ENCODE measurements at places on chromosomes 7 and 10.

DNA sequence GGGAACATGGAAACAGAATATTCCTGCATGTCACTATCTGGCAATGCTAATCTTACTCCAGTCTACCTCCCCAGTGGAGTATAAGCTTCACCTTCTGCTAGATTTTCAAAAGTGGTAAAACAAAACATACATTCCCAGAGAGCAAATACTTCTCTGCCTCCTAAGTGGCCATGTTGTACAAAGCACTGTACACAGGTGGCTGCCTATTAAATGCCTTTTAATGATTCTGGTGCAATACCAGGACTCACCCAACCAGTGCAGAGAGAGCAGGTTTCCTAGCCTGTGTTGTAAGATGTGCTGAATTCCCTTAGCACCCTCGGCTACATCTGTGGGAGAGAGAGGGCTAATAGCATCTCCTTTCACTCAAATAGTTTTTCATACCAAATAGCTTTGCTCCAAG is 684.3 kb upstream of the NRP1 start:
- no peaks in the 10 kb centered on the region for H3K27me3 ChIP-seq
- no peaks in the 10 kb centered on the region for H3K36me3 ChIP-seq

DNA sequence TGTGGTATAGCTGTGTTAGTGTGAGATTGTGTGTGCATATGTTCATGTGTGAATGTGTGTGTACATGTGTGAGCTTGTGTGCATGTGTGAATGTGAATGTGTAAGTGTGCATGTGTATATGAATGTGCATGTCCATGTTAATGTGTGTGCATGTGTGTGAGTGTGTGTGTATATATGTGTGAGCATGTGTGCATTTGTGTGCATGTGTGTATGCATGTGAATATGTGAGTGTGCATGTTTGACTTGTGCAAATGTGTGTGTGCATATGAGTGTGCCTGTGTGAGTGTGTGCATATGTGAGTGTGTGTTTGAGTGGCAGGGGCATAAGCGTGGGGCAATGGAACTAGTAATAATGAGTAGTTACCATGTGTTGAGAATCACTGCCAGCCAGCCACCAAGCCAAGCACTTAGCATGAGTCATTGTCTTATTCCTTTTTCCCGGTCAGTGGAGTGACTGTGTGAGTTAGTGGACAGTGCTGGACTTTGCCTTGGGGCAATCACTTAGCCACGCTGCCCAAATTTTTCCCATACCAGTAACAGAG is 46.3 kb upstream of the SHH start:
- no peak overlapping the region for H3K4me3 ChIP-seq
- peak; percentile 52 for DNase-seq
- no peaks in the 10 kb centered on the region for H3K36me3 ChIP-seq
- no peaks in the 10 kb centered on the region for H3K27me3 ChIP-seq
- peaks cover 3% of the 10 kb centered on the region for H3K4me1 ChIP-seq

DNA sequence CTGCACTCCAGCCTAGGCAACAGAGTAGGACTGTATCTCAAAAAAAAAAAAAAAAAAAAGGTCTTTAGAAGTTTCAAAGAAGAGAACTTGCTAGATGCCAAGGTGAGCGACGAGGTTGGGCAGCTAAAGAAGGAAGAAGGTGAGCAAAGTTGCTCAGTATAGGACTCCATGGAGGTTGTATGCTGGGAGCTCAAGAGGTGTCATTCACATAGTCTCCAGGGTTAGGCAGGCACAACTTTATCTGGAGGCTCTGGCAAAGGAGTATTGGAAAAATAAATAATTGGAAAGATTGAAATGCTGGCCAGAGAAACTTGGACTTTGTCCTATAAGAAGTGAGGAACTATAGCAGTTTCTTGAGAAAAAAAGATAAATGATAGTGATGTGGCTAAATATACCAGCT is 74.5 kb downstream of the NRF1 start:
- no peak for DNase-seq
- no peaks in the 10 kb centered on the region for H3K4me1 ChIP-seq
- H3K4me3 ChIP-seq = no peak overlapping the region
- H3K36me3 ChIP-seq = no peaks in the 10 kb centered on the region
- H3K27me3 ChIP-seq = no peaks in the 10 kb centered on the region

- H3K4me3 ChIP-seq = no peak overlapping the region
- H3K27me3 ChIP-seq = peaks cover 76% of the 10 kb centered on the region
- no peaks in the 10 kb centered on the region for H3K36me3 ChIP-seq
- no peaks in the 10 kb centered on the region for H3K4me1 ChIP-seq
- DNase-seq = no peak
Measured at GRCh38 chr7:127619681-127620405, 1.9 kb upstream of the PAX4 start.

- peaks cover 7% of the 10 kb centered on the region for H3K4me1 ChIP-seq
- H3K27me3 ChIP-seq = no peaks in the 10 kb centered on the region
- H3K27ac ChIP-seq = no peak overlapping the region
- no peak for DNase-seq
- H3K4me3 ChIP-seq = no peak overlapping the region
Measured at GRCh38 chr7:158395780-158396278, 191.8 kb downstream of the PTPRN2 start.

- H3K4me3 ChIP-seq = no peak overlapping the region
- peaks cover 3% of the 10 kb centered on the region for H3K36me3 ChIP-seq
- no peaks in the 10 kb centered on the region for H3K27me3 ChIP-seq
Measured at GRCh38 chr7:107989618-107990373, 13.2 kb downstream of the LAMB1 start.

DNA sequence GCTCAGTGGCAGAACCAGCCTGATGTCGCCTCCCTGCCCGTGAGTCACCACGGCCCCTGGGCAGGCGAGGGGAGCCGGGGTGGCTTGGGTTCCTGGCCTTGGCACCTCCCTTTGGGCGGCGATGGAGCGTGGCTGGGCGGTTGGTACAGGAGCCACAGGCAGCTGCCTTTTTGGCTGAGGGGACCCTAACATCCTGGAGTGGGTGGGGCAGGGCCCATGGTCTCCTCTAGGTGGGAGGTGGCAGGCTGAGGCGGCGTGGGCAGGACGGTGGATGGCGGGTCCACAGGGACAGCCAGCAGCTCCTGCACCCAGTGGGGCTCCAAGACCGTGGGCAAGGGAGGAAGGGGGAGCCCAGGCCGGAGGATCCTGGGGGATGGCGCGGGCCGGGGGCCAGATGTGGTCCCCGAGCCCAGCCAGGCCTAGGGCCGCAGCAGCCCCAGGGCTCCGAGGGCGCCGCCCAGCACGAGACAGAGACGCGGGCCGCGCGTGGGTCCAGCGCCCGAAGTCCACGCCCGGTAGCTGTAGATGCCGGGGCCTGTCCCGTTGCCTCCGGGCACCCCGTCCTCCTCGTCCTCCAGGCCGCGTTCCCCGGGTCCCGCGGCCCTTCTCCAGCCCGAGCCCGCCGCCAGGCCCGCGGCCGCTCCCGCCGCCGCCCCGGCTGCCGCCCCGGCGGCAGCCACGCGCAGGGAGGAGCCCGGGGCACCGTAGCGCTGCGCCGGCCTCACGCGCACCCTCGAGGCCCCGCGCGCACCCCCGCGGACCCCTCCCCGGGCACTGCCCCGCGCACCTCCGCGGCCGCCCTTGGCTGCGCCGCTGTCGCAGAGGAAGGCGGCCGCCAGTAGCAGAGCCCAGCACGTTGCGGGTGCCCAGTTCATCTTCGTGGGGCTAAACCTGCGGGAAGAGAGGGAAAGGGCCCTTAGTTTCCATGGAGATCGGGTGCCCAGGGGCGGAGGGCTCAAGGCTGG is 1.3 kb downstream of the SPRN start:
- no peaks in the 10 kb centered on the region for H3K27me3 ChIP-seq
- no peaks in the 10 kb centered on the region for H3K36me3 ChIP-seq
- H3K4me3 ChIP-seq = no peak overlapping the region
- H3K4me1 ChIP-seq = no peaks in the 10 kb centered on the region
- DNase-seq = peak; percentile 13
- H3K27ac ChIP-seq = no peak overlapping the region

GRCh38 chr10:112801748-112802147 is 148.3 kb upstream of the TCF7L2 start:
- no peak for DNase-seq
- no peaks in the 10 kb centered on the region for H3K27me3 ChIP-seq
- H3K4me3 ChIP-seq = no peak overlapping the region
- H3K4me1 ChIP-seq = peaks cover 10% of the 10 kb centered on the region
- no peaks in the 10 kb centered on the region for H3K36me3 ChIP-seq
- no peak overlapping the region for H3K27ac ChIP-seq

- no peaks in the 10 kb centered on the region for H3K36me3 ChIP-seq
- DNase-seq = no peak
- H3K27ac ChIP-seq = no peak overlapping the region
- no peak overlapping the region for H3K4me3 ChIP-seq
- no peaks in the 10 kb centered on the region for H3K4me1 ChIP-seq
Measured at GRCh38 chr7:112184455-112184854, 21.7 kb downstream of the DOCK4 start.

DNA sequence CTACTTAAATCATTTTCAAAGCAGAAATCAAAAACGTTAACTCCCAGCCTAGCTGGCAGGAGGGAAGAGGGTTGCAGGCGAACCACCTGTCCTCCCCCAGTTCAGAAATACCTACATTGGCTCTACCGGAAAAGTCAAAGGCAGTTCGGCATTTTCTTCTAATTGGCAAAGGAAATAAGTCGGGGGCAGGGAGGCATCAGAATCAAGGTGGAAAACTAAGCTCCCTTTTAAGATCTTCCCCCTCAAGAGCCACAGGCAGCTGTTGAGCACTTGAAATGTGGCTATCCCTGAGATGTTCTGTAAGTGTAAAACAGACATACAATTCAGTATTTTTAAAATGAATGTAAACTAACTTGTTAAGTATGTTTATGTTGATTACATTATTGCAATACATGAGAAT is 957 bp upstream of the ELMO1 start:
- H3K27ac ChIP-seq = no peak overlapping the region
- no peak for DNase-seq
- H3K27me3 ChIP-seq = peaks cover 21% of the 10 kb centered on the region
- no peak overlapping the region for H3K4me3 ChIP-seq
- peaks cover 7% of the 10 kb centered on the region for H3K4me1 ChIP-seq

DNA sequence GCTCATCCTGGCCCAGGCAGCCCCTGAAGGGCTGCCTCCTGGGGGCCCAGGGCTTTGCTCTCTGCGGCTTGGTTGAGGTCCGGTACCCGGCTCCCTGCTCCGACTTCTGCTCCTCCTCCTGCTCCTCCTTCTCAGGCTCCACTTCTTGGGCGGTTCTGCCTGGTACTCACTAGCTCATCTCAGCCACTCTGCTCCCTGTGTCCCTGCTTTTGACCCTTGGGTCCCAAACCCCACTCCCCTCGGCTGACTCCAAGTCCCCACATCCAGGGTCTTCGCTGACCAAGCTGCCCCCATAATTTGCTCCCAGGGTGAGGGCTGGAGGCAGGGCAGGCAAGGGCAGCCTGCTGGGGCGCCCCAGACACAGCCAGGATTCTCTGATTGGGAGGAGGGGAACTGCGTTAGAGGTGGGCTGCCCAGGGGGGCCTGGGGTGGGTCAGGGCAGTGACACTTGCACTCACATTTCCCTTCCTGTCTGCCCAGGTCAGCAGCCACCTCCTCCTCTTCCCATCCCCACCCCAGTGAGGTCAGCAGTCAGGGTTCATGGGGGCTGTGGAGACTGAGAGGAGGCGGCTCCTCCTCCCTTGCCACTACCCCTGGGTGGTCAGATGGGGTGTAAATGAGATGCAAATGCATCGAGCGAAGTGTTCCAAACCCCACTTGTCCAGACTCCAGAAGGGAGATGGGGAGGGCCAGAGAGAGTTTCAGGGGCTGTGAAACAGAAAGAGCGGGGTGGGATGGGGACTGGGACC is 2.2 kb downstream of the SMARCD3 start:
- DNase-seq = no peak
- no peaks in the 10 kb centered on the region for H3K27me3 ChIP-seq

DNA sequence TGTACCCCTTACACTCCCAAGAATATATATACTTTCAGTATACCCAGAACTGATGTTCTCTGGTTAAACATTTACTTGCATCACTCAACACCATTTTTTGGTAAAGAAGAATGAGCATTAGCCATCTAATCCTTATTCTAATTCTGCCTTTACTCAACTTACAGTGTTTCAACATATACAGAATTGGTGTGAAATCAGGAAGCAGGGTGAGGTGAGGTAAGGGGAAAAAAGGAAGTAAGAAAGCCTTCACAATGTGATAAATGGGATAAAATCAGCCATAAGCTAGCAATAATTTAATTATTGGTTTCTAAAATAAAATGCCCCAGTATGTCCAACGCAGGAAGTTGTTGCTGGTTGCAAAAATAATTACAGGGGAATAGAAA is 605.4 kb downstream of the KCNMA1 start:
- no peak overlapping the region for H3K27ac ChIP-seq
- no peak for DNase-seq
- no peaks in the 10 kb centered on the region for H3K4me1 ChIP-seq
- no peaks in the 10 kb centered on the region for H3K36me3 ChIP-seq
- no peaks in the 10 kb centered on the region for H3K27me3 ChIP-seq

Data from hepatocyte (in vitro differentiated cells).